CD4-positive, alpha-beta T cell treated with Interleukin-2 at 100 ng/mL for 4 hours (primary cell): ENCODE measurements at places on chromosomes 4 and X.
A peak's percentile ranks its signal among the peaks of the same experiment; 100 is the strongest.

- DNase-seq = no peak
Measured at GRCh38 chrX:134287346-134287745, 50.4 kb downstream of the CCDC160 start.

DNA sequence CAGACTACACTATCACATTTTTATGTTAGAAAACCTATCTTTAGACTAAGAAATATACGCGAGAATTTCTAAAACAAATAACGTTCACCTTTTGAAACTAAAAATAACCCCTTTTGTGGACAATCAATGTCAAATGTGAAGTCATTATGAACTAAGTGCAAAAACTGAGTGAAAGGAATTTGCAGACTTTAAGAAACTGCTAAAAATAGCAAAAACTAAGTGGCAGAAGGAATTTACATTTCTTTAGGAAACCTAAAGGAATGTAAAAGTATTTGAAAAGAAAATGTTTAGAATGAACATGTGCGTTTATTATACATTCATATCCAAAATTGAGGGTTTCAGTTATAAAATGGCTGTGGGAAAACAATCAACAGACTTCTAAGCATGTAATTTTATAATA, 58.3 kb downstream of the VEGFC start:
- no peak for DNase-seq

DNA sequence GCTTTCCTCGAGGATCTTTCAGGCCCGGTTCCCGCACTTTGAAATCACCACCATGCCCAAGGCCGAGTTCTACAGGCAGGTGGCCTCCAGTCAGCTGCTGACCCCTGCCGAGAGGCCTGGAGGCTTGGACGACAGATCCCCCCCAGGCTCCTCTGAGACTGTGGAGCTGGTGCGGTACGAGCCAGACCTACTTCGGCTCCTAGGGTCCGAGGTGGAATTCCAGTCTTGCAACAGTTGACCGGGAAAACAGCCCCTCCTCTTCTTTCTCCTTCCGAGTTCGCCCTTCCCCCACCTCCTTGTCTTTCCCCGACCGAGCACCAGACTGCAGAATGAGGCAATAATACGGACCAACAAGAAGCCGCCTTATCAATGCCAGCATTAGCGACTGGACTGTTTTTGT, 54.4 kb downstream of the ELF4 start:
- DNase-seq = no peak

- DNase-seq = peak; percentile 65
Measured at GRCh38 chr4:103046416-103047290, 27.1 kb upstream of the SLC9B1 start.

GRCh38 chr4:34676400-34676799, 1567.9 kb downstream of the ARAP2 start:
- DNase-seq = no peak

DNA sequence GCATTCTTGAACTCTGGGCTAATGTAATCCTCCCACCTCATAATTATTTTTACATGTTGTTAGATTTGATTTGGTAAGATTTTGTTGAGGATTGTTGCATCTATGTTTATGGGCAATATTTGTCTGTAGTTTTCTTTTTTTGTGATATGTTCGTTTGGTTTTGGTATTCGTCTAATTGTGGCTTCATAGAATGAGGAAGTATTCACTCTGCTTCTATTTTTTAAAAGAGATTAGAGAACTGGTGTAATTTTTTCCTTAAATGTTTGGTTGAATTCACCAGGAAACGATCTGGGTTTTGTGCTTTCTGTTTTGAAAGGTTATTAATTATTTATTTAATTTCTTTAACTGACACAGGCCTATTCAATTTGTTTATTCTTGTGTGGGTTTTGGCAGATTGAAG, 161.2 kb upstream of the NUDT6 start:
- DNase-seq = no peak

DNA sequence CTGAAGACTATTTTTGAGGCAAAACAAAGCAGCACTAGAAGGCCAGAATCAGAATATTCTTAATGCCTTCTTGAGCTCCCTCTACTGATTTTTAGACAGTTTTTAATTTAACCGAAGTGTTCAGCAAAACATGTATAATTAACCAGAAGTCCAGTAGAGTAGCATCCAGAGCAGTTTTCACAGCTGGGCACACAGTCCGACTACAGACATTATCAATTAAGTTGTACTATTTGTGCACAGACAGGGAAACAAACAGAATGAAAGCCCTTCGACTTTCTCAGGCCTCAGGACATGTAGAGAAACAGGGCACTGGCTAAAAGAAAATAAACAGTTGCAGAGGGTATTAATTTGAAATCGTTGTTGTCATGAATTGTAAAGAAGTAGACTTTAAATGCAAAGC, 11.9 kb downstream of the FSTL5 start:
- DNase-seq = no peak
